ENCODE measurements at places on chromosomes 16 and 17.

GRCh38 chr17:39652587-39653315, 12.4 kb upstream of the TCAP start:
- DNase-seq, result peak; percentile 70

GRCh38 chr16:70588565-70588964, 57.8 kb upstream of the IL34 start:
- DNase-seq, result no peak

GRCh38 chr16:69894676-69895075, 56.5 kb upstream of the CLEC18A start:
- DNase-seq, result peak; percentile 52

GRCh38 chr16:61544165-61544564, 492.1 kb downstream of the CDH8 start:
- DNase-seq, result no peak

DNA sequence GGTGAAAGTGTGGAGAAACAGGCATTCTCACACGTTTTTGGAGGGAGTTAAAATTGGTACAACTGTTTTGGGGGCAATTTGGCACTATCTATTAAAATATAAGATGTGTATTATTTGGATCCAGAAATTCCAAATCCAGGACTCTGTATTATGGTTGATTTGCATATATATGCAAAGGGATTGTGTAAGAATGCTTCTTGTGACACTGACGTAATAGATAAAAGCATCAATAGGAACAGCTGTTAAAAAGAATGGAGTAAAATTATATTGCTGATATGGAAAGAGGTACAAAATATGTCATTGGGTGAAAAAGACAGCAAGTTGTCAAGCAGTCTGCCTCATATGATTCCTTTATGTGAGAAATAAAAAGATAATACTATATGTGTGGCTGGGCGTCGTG, 17.3 kb downstream of the FA2H start:
- no peak for DNase-seq

GRCh38 chr17:12726131-12726530, 60.4 kb downstream of the MYOCD start:
- no peak for DNase-seq

GRCh38 chr17:12665263-12666210, at the start of gene MYOCD:
TSS of gene MYOCD (plus strand) at chr17:12665890. CDS start at chr17:12666189, 299 bp downstream.
- no peak for DNase-seq

- no peak for DNase-seq
Measured at GRCh38 chr17:57412520-57413096, 156.3 kb downstream of the MSI2 start.

DNA sequence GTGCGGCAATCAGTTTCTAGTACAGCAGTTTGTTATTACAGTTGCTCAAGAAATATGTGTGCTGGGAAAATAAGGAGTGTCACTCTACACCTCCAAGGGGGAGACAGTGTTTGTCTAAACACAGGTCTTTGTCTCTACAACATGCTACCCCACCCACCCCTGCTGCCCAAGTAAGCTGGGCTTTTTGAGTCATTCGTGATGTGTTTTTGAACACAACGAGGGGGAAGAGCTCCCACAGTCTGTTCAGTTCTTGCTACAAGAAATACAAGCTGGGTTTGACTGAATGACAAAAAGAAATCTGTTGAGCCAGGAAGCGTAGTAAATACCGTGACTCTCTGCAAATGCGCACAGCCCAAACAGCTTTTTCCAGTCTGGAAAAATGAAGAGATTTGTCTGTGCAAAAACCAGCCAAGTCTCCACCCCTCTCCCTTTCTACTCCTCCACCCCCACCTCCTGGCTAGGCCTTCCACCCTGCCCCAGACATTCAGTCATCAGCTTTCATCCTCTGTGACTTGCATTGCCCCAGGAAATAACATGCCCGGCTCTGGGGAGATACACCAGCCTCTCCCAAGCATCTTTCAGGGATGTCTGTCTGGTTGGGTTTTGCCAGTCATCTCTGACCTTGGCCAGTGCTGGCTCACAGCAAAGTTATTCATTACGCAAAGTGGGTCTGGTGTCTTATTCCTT, 25.7 kb downstream of the CHD9 start:
- no peak for DNase-seq

GRCh38 chr17:42116705-42117396, 4.3 kb downstream of the KAT2A start:
- peak; percentile 26 for DNase-seq

GRCh38 chr16:88815901-88816589, 4.3 kb upstream of the APRT start:
- DNase-seq, result no peak

DNA sequence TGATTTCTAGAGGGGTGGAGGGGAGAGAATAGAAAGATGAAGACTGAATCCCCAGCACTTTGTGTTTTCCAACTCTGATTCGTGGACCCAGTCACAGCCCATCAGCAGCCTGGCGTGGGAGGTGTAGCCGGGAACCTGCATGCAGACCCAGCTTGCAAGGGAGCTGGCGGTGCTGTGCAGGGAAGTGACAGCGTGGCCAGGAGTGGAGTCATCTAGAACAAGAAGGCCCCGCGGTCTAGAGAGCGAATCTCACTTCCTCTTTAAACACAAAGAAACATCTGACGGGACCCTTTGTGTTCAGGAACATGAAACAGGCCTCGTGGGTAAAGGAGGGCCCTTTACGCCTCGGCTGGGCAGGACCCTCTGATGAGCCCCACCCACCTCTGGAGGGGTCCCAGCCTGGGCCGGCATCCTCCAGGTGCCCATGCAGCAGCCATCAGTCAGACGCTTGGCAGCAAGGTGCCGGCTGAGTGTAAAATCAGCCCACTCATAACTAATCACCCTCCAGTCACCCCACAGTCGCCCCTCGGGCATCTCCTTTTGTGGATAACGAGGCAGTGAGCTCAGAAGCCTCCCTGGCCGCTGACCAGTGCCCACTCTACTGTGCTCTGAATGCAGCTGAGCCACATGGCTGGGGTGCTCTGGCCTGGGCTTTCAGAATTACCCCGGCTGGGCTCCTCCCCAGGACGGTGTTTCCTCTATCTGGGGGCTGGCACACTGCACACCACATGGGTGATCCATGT, 4.4 kb downstream of the SNAI3 start:
- no peak for DNase-seq
